ENCODE measurements at places on chromosomes 1 and 21.
A peak's percentile ranks its signal among the peaks of the same experiment; 100 is the strongest.

DNA sequence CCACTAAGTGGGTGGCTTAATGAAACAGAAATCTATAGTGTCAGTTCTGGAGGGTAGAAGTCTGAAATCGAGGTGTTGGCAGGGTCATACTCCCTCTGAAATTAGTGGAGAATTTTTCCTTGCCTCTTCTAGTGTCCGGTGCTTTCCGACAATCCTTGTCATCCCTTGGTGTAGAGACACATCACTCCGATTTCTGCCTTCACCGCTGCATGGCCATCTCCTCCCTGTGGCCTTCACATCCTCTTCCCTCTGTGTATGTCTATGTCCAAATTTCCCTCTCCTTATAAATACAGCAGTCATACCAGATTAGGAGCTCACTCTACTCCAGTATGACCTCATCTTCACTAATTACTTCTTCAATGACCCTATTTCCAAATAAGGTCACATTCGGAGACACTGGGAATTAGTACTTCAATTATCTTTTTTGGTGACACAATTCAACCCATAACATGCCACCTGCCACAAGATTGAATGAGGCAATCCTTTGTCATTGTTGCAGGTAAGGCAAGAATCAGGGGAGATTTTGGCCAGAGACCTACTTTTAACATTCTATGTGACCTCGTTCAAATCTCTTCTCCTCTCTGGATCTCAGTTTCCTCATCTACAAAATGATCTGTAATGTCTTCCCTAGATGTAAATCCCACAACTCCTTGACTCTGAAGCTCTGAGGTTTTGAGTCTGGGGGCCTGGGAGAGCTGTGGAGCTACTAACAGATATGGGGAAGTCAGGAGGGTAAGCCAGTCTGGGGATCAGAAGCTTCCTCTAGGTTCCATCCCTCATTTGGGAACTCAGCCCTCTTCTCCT, 16.1 kb downstream of the NAV1 start:
- no peak for DNase-seq

DNA sequence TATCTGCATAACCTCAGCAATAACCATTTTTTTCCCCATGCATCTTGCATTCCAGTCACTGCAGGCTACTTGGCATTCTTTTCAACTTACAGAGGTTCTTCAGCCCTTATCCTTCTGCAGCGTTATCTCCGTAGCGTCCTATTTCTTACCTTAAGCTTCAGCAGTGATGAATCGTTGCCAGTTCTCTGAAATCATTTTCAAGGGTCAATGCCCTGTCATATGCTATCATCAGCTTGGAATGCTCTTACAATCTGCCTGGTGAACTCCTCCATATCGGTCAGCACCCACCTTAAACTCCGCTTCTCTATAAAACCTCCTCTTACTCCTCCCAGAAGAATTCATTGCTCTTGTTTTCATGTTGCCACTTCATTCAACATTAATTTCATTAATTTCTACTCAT, 105.1 kb upstream of the DPH5 start:
- no peak for DNase-seq

DNA sequence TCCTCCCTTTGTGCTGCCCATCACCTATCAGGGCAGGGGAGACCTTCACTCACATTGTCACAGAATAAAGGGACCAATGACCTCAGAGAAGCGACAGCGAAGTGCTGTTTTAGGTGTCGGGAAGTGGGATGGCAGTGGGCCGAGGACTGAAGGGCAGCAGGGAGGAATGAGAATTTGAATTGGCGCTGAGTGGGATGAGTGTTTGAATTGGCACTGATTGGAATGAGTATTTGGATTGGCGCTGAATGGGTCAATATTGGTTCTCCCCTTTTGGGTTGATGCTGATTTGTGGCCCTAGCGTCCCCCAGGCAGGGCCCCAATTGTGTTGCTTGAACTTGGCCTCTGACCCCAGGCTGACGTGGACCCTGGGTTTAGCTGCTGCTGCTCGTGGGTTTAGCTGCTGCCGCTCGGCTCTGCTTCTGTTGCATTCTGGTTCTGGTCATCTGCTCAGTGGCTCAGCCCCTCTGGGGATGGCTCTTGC, 12.4 kb upstream of the UMODL1 start:
- no peak for DNase-seq

DNA sequence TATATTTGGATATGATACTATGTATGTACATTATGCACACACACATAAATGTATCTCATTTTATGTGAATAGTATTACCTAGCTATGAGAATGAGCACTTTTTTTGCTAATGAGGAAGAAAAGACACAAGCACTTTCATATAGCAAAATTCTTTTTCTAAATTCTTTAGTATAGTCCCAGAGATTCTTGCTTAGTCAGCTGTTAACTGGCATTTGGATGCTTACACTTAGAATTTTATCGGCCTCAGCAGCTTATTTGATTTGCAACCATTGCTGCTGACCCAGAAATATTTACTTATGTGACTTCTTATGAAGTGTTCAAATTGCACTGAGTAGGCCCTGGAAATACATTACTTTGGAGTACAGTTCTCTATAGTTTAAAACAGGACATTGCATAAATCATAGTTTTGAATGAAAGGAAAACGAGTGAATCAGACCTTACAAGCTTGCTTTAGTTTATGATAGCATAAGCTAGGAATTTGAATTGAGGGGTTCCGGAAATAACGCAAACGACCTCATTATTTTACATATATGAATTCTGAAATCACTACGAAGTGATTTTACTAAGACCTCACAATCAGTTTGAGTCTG, 653.9 kb upstream of the NEGR1 start:
- DNase-seq = no peak

DNA sequence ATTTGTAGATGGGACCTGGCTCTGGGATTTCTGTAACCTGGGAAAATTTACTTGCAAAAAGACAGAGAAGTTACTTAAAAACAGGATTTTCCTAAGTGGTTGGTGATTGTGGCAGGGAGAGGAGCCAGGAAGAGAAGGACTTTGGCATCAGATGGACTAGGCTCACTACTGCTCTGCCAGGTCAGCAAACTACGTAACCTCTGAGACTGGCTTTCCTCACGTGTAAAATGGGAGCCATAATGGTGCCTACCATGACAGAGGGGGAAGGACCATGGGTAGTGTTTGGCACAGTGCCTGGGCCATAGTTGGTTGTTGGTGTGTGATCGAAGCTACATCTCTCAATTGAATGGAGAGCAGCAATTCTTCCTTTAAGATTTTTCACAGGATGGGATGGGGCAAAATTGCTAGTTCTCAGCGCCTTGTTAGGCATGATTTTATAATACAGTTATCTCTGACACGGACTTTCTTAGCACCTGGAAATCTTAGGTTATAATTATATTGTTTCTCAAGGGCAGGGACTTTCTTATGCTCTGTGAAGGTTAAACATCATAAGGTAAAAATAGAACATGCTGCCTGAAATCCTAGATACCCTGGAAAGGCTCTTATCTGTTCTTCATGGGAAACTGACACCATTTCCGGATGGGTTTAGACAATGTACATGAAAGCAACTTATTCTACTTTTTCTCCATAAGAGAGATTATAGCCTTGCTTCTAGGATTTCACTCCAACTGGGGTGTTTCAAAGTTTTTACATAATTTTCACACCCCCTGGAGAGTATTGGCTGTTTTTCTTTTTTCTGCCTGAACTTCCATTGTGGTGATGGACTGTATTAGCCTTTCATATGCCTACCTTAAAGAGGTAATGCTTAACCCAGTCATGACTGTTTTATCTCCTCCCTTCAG, 10.9 kb downstream of the ROR1 start:
- no peak for DNase-seq

- DNase-seq = no peak
Measured at GRCh38 chr21:18026359-18026758, 207.2 kb upstream of the C21orf91 start.

DNA sequence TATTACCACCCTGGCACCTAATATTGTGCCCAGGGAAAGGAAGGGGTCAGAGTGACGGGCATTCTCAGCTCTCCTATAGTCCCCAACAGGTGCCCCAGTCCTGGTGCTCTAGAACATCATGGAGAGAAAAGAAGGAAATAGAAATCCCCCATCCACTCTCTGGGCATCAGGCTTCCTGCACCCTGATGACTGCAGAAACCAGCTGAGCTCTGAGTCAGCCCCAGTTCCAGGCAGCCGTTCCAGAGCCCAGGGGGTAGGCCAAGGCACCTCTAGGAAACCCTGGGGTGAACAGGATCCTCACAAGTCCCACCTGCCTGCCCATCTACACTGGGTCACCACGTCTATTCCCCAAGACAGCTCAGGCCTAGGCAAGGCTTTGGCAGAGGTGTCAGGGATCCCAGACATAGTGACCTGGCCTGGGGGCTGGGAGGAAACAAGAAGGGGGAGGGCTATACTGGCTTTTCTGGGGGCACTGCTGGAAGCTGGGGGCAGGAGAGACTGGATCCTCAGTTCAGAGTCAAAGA, 709 bp downstream of the NECTIN4 start:
- no peak for DNase-seq

DNA sequence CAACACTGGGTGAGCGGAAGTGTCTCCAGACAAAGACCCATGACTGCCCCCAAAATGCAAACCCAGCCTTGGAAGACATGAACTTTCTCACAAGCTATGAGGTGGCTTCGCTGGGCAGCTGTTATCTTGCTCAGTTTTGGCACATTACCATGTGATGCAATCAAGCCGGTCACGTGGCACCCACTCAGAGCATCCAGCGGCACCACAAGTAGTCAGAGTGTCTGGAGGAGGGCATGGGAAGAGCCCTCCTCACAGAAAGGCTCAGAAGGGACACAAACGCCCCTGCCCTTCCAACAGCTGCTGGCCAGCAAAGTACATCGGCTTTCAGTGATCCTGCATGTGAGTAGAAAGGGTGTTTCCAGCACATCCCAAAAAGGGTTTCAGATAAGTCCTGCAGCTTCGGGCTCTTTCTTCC, 145.5 kb upstream of the IRF2BP2 start:
- peak; percentile 86 for DNase-seq

DNA sequence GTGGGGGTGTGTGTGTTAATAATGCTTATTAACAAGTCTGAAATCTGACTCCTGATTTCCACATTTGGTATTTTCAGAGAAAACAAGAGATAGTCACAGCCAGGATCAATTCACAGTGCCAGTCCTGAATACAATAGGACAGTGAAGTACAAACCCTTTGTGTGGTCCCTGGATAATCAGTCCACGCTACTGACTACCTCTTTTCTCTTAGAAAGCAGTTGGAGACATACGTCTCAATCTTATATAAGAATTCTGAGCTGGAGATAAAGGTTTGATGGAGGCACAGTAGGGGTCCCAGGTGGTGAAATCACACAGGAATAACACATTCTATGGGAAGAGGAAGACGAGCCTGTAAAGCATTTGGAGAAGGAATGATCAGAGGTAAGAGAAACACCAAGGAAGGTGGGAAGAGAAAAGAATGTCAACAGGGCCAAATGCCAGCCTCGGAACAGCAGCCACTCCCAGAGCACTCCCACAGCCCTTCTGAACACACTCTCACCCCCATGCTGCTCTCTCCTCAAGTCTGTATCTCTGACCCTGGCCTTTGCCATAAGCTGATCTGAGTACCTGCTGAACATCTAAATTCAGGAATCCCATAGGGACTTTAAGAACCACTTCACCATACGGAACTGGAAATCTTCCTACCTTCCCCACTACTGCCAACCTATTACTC, 48.6 kb downstream of the TRAF5 start:
- no peak for DNase-seq

GRCh38 chr1:2212532-2213491, 15.3 kb upstream of the SKI start:
- DNase-seq = peak; percentile 90

DNA sequence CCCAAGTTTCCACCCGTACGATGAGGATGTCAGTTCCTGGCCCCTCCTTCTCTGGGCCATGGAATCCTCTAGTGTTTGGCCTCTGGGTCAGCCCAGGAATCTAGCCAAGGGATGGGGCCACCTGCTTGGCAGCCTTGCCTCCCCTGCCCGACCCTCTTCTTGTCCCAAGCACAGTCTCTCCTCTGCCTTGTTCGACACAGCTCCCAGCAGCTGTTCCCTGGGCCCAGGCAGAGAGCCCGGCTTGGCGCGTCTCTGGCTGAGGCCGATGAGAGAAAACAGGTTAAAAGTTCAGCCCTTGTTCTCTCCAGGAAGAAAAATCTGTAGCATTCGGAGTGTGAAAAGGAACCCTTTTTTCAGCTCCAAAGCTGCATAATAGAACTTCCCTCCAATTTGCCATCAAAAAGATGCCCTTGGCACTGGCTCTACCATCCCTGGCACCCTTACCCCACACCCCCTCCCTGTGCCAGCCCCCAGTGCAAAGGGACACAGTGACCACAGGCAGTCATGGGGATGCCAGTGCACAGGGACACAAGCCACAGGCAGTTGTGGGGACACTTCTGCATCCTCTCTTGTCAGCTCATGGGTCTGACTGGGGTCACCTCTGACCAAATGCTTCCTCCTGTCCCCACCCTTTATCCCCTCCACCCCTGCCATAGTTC, 68.4 kb downstream of the EPHB2 start:
- DNase-seq = no peak

DNA sequence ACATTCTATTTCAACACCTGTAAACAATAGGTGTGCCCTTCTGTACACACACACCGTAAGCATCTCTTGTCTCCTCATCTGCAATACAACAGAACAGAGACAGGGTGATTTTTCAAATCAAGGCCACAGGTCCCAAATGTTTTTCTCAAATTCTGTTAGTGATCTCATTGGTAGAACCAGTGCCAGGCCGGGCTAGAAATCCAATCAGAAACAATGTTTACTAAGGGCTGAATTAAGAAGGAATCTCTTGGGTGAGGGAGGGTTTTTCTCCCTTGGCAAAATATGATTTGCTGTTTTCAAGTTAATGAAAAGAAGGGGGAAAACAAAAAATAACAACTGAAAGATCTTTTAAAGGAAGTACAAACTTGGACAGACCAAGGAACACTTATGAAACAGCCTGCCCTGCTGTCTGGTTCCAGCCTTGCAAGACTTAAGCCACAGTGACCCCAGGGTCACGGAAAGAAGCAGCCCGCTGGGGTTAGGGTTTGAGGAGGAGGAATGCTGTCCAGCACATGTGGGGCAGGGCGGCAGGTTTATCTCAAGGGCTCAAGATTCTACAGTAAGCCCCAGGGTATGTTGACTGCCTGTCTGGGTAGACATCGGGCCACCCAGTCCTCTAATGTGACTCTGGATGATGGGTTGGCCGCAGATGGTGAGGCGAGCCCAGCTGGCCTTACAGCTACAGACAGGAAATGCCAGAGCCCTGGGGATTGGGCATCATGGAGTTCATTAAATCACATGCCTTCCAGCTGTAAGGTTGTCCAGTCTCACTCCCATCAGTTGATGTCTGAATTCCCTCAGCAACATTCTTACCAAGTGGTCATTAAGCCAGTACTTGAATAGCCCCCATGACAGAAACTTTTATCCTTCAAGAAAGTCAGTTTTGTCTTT, 73.3 kb upstream of the SLC44A3 start:
- DNase-seq = no peak

Measured in AG04450 (cell line).